ENCODE measurements at places on chromosomes 7 and 10.

GRCh38 chr7:17535776-17536175 is 237.3 kb downstream of the AHR start:
- DNase-seq: no peak

- DNase-seq: no peak
These were observed 2.8 kb downstream of the HOXA2 start for GRCh38 chr7:27099453-27100370.

DNA sequence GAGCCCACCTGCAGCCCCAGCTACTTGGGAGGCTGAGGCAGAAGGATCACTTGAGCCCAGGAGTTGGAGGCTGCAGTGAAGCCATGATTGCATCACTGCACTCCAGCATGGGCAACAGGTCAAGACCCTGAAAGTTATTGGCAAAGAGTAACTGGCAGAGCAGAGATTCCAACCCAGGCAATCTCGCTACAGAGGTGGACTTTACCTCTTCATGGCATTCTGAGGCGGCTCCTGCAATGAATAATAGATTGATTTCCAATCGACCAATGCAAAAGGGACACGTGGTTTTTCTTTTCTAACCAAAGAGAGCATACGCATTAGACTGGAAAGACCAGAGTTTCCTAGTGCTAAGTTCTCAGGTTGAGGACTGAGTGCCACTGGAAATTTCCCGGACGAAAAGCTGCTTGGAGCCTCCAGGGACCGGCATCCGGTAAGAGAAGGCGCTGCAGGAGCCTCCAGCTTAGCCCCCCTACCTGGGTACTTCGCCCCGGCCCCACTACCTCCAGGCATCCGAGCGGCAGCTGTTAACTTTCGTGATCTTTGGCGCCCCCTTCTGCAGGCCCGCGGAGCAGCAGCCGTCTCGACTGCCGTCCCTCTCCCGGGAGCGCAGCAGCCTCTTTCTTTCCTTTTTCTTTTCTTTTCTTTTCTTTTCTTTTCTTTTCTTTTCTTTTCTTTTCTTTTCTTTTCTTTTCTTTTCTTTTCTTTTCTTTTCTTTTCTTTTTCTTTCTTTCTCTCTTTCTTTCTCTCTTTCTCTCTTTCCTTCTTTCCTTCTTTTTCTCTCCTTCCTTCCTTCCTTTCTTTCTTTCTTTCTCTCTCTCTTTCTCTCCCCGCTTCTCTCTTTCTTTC is 4.1 kb downstream of the MBLAC1 start:
- no peak for DNase-seq

DNA sequence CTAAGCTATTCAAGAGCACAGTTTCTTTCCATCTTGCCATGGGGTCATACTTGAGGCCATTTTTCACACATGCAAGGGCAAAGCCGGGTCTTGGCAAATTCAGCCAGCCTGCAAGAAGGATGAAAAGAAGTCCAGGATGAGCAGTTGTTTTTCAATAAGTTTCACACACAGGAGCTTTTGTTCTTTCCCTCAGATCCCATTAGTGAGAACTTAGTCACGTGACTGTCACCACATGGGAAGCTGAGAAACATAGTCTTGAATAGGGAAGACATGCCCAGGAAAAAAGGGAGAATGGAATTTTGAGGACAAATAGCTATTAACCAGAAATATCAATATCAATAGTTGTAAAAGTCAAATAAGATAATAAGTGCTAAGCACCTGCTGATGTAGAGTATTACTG is 137.7 kb downstream of the AHR start:
- no peak for DNase-seq

DNA sequence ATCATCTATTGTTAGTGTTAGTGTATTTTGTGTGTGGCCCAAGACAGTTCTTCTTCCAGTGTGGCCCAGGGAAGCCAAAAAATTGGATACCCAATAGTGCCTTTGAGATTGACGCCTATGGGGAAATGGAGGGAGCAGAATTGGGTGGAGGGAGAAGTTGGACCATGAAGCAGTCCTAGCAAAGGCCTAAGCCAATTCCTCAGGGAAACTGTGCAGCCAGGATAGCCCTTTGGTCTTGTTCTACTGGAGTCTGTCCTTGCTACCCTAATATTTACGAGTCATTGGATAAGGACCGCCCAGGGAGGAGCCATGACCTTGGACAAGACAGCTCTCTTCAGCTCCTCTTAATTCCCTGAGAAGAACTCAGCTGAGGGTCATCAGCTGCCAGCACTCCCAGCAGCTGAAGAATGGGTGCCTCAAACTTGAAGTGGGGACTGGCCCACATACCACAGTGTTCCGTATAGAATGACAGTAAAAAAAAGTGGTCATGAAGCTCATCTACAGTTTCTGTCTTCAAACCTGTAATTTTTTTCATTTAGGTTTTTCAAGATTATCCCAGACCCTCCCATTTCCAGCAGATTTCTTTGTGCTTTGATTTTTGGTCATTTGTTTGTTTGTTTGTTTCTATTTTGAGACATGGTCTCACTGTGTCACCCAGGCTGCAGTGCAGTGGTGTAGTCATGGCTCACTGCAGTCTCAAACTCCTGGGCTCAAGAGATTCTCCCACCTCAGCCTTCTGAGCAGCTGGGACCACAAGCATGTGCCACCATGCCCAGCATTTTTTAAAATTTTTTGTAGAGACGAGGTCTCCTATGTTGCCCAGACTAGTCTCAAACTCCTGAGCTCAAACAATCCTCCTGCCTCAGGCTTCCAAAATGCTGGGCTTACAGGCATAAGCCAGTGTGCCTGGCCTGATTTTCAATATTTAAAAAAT is 81.2 kb downstream of the C1GALT1 start:
- DNase-seq: no peak

DNA sequence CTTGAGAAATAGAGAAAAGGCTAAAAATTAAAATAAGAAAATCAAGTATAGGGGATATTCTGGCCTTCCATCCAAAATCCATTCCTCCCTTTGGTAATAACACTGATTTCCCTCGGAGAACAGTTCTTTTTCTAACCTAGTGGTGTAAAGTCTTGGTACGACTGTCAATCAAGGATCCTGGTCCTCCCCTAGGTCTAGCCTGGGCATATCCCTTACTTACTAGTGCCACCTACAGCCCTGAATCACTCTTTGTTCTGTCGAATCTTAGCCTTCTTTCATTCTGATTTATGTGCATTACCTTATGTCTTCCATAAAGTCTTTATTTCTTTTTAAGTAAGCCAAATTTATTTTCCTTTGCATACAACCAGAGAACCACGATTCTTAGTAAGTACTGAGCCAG is 298.7 kb upstream of the LRRTM3 start:
- DNase-seq: no peak

GRCh38 chr10:127618797-127619196 is 69.7 kb downstream of the NPS start:
- DNase-seq: no peak

- no peak for DNase-seq
These were observed 57.2 kb upstream of the PITRM1 start for GRCh38 chr10:3229815-3230214.
